Smooth muscle cell of the brain vasculature (primary cell): ENCODE measurements at places on chromosomes 16 and 17.

DNA sequence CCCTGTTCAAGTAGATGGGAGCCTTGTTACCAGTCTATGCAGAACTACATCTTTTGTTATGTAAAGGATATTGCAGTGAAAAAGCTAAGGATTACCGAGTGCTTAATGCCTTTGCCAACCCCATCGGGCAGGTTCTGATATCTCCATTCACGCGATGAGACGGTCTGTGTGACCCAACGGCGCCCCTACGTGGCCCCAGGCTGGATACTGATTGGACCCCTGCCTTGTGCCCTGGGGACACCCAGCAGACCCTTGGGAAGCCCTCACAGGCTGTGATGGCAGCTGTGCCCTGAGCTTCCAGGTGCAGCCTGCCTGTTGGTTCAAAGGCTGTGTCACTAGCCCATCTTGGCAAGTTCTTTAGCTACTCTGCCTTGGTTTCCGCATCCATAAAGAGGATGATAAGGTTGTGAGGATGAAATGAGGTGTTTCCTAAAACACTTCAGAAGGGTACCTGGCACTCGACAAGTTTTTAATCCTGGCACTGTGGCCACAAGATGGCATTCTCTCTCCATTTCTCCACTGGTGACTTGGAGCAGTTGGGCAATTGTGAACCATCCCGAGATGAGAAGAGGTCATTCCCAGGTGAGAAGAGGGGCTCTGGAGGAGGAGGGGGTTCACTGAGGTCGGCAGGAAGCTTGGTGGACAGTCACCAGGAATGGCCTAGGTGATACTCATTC, 33.6 kb downstream of the HAPSTR1 start:
- DNase-seq = no peak

DNA sequence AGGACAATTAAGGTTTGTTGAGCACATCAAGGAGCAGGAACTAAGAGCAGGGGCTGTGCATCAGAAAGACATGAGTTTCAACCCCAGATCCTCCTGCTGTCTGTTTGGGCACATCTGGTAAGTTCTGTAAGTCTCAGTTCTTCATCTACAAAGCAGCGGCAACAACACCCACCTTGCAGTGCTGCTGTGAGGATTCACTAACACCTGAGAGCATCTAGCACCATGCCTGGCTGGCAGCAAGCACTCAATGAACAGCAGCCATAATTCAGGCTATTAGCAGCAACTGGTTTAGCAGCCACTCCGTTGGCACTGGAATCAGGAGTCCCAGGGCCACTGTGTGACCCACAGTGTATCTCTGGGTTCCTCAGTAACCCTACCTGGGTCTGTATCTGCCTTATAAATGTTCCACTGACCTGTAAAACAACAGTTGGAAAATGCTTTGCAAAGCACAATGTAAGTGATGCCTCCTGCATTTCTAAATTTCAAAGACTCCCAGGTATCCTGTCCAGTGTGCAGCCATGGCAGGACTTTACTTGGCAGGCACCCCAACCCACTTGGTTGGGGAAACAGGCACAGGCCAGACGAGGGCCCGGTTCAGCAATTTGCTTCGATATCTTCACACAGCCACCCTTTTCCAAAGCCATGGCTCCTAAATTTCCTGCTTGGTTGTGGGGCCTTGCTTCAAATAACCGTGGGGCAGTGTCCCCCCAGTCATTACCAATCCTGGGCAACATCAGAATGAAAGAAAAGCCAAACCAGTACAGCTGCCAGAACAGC, 4.2 kb downstream of the ST3GAL2 start:
- no peak for DNase-seq

DNA sequence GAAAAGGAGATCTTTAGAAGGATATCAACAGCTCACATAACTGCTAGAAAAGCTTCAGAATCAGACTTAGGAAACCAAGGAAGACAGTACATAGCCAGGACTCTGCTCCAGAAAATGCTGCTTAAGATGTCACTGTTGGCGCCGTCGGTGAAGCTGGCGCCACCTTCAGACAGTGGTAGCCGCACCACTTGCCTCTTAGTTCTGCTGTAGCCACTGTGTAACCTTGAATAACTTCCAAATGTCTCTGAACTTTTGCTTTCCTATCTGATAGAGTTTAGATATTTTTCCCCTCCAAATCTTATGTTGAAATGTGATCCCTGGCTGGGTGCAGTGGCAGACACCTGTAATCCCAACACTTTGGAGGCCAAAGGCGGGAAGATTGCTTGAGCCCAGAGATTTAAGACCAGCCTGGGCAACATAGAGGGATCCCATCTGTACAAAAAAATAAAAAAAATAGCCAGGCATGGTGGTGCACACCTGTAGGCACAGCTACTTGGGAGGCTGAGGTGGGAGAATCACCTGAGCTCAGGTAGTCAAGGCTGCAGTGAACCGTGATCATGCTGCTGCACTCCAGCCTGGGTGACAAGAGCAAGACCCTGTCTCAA, 6.3 kb upstream of the USP31 start:
- no peak for DNase-seq

GRCh38 chr16:53960954-53961616, 257.1 kb downstream of the FTO start:
- DNase-seq = no peak

DNA sequence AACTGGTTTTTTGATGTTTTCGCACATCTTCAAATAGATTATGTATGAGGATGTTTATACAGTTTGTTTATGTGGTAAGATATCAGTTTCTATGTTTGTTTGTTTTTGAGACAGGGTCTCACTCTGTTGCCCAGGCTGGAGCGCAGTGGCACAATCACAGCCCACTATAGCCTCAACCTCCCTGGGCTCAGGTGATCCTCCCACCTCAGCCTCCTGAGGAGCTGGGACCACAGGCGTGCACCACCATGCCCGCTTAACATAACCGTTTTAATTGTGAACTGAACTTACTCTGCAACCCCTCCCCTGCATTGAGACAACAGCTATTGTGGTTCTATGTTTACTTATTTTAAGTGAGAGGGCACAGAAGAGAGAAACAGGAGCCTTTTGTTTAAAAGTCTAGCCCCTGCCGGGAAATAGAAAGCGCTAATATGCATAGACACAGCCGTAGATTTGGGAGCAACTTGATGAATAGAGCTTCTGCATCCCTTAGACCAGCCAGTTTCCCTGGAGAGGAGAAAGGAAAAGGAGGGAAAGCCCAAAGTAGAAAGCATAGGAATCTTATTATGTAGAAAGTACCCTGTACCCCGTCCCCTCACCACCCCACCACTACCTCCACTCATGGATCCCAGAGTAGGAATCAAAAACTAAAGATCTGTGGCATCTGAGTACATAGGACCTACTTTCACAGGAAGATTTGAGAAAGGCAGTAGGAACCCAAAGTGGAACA, 19.6 kb upstream of the APPBP2 start:
- no peak for DNase-seq

DNA sequence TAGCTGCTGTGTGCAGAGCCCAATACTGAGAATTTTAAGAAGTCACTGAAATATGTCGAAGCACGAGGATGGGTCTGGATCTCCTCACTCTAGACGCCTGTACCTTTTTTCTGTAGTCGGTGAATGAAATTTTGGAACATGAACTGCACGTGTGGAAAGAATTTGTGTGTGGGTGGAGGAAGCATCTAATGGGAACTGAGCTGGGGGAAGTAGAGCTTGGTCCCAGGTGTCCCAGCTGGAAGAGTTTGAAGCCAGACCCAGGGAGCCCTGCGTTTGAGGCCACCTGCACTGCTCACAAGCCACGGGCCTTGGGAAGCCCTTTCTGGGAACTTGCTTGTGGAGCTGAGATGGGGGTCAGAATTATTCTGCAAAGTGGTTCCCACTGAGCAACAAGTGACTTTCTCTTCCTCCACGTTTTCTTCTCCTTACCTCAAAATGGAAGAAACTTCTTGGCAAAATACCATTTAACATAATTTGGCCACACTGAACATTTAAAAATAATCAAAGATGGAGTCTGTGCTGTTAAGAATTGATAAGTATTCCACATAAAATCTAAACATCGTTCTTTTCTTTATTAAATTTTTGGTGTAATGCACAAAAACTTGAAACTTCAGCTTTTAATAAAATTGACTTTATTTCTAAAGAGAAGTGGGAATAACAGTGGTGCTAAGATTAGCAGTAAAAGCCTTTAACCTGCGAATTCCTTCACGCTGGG, 163.8 kb downstream of the PRKCA start:
- DNase-seq = no peak

DNA sequence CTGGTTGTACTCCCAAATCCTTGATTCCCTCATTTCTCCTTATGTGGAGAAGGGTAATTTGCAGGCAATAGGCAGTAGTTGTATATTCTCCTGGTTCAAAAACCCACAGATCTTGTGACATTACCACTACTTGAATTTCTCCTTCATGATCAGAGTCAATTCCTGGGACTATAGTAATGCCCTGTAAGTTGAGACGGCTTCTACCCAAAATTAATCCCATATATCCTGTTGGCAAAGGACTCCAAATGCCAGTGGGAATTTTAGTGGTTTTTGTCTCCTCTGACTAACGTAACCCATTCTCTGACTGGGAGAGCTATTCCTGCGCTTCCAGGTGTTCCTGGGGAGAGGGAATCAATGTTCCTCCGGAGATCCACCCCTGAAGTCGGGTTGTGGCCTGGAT, 11.6 kb upstream of the ZNF689 start:
- DNase-seq = no peak

- no peak for DNase-seq
Observed at GRCh38 chr17:61072648-61073047, 327.0 kb upstream of the TBX2 start.

GRCh38 chr17:80901319-80901718, 90.3 kb upstream of the CHMP6 start:
- DNase-seq = no peak

GRCh38 chr16:22369221-22369811, 5.1 kb downstream of the CDR2 start:
- DNase-seq = no peak

DNA sequence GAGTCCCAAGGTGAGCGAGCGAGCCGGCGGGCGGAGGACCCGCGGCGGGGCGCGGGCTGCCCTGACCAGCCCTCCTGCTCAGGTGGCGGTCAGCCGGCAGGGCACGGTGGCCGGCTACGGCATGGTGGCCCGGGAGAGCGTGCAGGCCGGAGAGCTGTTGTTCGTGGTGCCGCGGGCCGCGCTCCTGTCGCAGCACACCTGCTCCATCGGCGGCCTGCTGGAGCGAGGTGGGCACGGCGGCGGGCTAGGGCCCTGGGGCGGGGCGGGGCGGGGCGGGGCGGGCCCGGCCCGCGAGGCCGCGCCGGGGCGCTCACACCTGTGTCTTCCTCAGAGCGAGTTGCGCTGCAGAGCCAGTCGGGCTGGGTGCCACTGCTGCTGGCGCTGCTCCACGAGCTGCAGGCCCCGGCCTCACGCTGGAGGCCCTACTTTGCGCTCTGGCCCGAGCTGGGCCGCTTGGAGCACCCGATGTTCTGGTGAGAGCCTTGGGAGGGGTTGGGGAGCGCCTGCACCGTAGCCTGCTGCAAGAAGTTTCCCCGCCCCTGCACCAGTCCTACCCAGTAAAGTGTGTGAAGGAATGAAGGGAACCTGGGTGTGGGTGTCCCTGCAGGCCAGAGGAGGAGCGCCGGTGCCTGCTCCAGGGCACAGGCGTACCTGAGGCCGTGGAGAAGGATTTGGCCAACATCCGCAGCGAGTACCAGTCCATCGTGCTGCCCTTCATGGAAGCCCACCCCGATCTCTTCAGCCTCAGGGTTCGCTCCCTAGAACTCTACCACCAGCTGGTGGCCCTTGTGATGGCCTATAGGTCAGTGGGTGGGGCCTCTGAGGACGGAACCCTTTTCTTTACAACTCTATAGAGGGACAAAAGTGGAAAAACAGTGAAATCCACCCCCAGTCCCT, 802 bp downstream of the SETD6 start:
- no peak for DNase-seq

DNA sequence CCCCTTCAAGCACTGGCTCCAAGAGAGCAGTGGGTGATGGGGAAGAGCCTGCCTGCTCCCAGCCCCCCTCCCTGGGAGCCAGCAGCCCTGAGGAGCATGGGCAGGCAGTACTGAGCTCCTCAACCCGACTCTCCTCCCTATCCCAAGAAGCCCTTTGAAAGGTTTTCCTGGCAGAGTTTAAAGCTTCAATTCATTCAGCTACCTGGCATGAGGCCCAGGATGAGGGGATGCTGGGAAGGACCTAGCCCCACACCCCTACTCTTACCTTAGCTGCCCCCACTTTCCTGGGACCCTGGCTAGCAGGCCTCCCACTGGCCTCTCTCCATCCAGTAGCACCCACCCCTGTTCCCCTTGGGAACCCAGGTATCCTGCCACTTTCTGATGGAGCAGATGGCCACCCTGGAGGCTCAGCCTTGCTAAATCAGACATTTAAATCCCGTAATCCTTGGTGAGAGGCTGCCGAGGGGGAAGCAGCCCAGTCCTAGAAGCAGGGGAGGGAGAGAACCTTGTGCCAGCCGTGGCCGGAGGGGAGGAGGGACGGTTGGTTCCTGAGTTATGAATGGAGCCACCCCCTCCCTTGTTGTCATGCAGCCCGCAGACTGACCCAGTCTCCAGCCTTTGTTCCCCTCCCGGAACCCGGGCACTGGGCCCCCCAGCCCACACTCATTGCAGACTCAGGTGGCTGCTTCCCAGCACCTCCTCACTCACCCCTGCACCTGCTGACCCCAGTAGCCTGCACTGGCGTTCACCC, 17.1 kb downstream of the ATP1B2 start:
- DNase-seq = no peak

- DNase-seq = peak; percentile 13
Observed at GRCh38 chr16:50093607-50094539, 28.1 kb downstream of the HEATR3 start.

- no peak for DNase-seq
Observed at GRCh38 chr16:27778171-27778925, 228.4 kb downstream of the KATNIP start.

GRCh38 chr16:11725457-11725856, 17.2 kb downstream of the TXNDC11 start:
- no peak for DNase-seq

DNA sequence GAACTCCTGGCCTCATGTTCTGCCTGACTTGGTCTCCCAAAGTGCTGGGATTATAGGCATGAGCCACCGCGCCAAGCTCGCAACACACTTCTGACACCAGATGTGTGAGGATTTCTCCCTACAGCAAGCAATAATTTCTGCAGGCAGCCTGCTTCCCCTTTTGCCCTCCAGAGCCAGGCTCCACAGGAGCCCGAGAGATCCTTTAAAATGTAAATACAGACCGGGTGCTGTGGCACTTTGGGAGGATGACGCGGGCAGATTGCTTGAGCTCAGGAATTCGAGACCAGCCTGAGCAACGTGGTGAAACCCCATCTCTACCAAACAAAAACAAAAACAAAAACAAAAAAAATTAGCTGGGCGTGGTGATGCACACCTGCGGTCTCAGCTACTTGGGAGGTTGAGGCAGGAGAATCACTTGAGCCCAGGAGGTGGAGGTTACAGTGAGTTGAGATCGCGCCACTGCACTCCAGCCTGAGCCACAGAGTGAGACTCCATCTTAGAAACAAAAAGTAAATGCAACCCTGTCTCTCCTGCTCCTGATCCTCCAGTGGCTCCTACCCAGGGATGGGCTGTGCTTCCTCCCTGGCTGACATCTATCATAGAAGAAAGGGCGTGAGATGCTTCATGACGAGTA, 14.7 kb downstream of the C16orf96 start:
- no peak for DNase-seq

- DNase-seq = no peak
Observed at GRCh38 chr16:85986931-85987749, 88.2 kb downstream of the IRF8 start.

- DNase-seq = no peak
Observed at GRCh38 chr17:7084088-7084487, 4.0 kb upstream of the CLEC10A start.

- no peak for DNase-seq
Observed at GRCh38 chr17:13353590-13353989, 248.1 kb downstream of the HS3ST3A1 start.
